Type B pancreatic cell (in vitro differentiated cells): ENCODE measurements at places on chromosomes 7 and 10. TPM values are rescaled to one million over a fixed set of nuclear protein-coding genes. Genes with fewer than 3 reads are reported as not detected.

Gene PITX3
- 0.34 TPM in 1 of 2 replicates, not detected in the other for total RNA-seq

GRCh38 chr10:48806342-48806741 lies 121.7 kb downstream of the WDFY4 start:
- DNase-seq: no peak

DNA sequence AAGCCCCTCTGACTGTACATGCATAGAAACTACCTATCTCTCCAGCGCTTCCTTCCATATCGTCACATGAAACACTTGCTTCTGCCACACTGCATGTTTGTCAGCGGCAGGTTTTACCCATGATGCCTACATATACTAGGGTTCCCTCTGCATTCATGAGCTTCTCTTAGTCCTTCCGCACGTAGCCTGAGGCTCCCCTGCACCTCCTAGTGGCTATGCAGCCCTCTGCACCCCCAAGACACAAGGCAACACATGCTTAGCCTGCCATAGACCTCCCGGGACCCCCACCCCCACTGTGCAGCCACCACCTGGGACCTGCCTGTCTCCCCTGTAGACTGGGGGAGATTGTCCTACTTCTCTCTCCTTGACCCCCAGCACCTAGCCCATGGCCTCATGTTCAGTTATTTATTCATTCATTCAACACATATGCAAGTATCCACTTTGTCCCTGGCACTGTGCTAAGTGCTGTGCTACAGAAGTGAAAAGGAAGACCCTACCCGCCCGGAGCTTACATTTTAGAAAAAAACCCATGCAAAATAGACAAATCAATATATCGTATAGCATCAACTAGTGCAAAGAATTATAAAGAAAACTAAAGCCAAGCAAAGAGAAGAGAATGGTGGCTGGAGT lies 23.5 kb downstream of the TMEM273 start:
- DNase-seq: no peak

DNA sequence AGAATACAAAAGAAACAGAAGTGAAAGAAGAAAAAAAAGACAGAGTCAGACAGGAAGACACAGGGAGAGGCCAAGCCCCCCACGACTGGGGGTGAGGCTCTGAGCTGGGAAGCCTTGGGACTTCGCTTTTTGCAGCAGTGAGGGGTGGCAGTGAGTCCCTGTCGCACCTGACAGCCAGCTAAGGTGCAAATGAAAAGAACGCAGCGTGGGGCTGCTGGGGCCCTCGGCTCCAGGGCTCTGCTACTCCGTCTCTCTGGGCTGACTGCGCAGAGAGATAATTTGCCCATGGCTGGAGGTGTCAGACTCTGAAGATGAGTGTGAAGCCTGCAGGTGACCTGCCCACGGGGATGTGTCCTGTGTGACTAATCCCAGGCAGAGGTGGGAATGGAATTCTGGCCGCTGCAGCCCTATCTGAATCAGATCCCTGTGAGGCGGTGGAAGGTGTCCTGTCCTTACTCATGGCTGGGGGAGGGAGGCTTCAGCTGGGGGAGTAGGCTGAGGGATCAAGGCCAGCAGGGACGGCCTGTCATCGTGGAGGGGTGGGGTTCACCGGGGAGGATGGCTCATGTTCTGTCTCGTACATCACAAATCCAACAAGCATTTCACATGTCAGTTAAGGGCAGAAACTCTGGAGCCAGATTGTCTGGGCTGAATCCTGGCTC lies 96.4 kb downstream of the SLIT1 start:
- DNase-seq: no peak

DNA sequence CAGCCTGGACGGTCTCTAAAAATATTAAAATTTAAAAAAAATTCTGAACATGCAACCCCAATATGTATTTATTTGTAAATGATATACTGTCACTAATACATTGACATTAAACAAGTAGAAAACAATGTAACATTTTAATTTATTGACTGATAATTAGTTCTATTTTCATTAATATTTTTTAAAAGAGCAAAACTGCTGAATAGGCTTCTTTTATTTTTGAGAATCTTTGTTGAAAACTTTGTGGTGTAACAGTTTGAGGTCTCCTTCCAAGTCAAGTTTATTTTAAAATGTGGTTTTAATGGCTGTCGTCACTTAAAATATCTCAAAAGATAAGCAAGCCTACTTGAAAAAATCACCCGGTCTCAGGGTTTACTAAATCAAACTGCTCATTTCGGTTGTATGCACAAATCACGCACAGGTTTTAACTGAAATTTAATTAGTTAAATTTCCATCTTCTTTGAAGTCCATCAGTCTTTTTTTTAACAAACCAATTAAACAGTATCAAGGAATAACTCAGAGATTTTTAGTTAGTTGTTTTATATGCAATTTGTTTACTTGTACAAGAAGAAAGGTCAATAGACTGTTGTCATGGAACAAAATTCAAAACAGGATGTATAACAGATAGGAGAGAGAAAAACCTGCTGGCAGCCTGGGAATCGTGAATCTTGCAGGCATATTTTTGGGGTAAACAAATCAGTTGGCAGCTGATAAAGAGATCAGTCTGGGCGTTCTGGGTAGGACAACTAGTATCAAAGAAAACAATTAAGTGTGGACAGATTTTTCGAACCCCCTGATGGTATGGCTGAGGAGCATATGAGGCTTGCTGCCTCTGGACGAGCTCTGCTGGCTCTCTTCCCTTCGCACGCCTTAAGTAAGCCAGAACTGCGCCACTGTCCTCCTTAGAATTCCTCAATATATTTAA lies 9.7 kb upstream of the EDRF1 start:
- DNase-seq: no peak
